Stimulated activated CD4-positive, alpha-beta T cell treated with anti-CD3 and anti-CD28 coated beads, TNF-alpha, amount 100 ng/mL, for 1 hour (primary cell): ENCODE measurements at places on chromosomes 12 and 14.
A peak's percentile ranks its signal among the peaks of the same experiment; 100 is the strongest.

- DNase-seq: peak; percentile 39
Observed at GRCh38 chr12:55724226-55724939, 4.2 kb downstream of the RDH5 start.

GRCh38 chr14:79965896-79966295 lies 245.4 kb downstream of the DIO2 start:
- no peak for DNase-seq

DNA sequence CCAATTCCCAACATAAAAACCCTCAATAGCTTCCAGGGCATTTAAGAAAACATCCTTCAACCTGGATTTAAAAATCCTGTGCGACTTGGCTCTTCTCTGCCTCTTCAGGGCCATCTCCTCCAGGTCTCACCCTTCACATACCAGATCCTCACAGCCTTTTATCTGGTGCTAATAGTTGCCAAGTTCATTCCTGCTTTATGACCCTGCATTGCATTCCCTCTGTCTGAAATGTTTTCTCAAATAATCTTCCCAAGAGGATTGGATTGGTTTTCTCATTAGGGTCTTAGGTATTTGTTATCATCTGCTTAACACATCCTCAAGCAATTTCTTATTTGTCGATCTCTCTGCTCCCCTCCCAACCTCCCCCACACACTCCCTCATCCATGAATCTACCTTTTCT lies 832.0 kb downstream of the GALC start:
- DNase-seq: no peak

DNA sequence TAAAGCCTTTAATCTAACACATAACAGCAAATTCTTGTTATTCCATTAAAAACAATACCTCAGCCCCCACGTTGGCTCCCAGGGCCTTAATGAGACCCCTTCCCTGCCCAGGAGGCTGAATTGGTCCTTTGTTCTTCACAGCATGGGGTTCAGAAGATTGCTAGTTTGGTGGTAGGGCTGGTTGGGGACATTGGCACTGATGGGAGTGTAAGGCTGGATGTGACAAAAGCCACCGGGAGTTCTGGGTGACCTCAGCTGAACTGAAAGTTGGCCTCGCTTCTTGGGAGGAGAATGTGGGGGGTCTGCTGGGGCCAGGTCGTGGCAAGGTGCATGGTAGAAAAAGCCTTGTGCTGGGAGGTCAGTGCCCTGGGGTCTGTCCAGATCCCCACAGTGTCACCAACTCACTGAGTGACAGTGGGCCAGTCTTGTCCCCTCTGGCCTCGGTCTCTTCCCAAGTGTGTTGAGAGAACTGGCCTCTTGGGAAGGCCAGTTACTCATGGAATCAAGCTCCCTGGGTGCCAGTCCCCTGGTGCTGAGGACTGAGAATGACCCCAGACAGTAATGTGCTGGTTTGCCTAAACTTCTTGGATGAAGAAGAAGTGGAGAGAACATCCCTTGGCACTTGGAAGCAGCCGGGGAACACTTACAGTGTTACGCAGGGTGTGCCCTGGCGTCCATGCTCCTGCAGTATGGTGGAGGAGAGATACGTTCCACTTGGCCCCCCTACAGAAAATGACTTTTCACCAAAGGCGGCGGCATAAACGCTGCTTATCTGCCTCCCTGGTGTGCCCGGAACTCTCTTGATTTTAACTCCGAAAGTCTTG lies 283.7 kb upstream of the RTL1 start:
- no peak for DNase-seq

DNA sequence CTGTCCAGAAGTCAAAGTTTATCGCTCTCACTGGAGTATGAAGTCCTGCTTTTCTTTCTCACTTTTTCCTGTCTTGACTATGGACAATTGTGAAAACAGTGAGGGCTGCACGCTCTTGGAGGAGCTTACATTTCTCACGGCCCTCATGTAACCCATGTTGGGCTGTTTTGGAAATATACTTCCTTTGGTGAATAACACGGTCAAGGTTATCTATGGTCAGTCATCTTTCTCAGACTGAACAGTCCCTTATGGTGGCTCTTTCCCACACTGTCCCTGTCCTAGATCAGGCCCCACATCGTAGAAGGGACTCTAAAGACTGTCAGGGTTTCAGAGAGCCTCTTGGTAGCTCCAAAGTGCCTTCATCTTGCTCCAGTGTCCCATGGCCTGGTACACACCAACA lies 7.2 kb downstream of the CCDC92 start:
- no peak for DNase-seq

GRCh38 chr12:63949902-63950301 lies 105.4 kb downstream of the SRGAP1 start:
- DNase-seq: no peak

DNA sequence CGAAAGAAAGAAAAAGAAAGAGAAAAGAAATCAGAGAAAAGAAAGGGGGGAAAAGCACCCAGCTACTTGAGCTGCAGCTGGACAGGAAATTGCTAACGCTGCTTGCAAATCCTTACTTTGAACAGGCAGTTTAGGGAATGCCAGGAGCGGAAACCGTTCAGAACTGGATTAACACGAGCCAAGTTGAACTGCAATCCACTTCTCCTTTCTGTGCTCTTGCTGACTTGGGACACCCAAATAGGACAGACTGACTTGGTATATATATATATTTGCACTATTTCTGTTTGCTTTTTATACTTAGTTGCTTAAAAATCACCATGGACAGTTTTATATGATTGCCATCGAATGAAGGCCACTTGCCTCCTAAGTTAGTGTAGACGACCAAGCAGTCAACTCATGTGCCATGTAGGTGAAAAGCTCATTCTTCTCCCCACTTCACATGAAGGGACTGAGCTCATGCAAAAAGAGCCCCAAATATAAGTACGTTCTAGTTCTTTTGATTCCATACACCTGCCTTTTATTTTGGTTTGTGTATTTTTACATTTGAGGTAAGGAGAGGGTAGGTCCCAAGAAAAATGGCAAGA lies 5.5 kb downstream of the DUSP6 start:
- DNase-seq: no peak
